ENCODE measurements at places on chromosomes 12 and 14.

DNA sequence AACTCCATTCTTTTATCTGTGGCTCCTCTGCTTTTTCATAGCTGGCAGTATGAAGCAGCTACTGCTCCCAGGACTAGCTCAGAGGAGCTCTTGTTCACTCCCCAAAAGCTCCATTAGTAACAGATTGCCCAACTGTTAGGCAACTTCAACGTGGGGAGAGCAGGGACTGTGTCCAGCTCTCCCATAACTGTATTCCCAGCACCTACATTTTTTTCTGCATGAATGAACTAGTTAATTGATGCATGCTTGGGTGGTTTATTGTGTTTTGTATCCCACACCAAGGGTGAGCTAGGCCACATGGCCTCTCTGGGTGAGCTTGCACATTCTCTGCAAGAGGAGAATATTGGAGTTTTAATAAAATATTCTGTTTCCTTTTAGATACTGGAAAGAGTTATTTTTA lies 15.2 kb downstream of the STON2 start:
- DNase-seq = peak; percentile 98

GRCh38 chr12:91874086-91874865 lies 271.4 kb downstream of the BTG1 start:
- no peak for DNase-seq

GRCh38 chr12:92400006-92400405 lies 254.4 kb upstream of the BTG1 start:
- DNase-seq = no peak

GRCh38 chr12:111434680-111435338 lies 29.1 kb downstream of the SH2B3 start:
- DNase-seq = peak; percentile 24

- DNase-seq = no peak
Observed at GRCh38 chr12:89064151-89064550, 288.1 kb downstream of the DUSP6 start.

DNA sequence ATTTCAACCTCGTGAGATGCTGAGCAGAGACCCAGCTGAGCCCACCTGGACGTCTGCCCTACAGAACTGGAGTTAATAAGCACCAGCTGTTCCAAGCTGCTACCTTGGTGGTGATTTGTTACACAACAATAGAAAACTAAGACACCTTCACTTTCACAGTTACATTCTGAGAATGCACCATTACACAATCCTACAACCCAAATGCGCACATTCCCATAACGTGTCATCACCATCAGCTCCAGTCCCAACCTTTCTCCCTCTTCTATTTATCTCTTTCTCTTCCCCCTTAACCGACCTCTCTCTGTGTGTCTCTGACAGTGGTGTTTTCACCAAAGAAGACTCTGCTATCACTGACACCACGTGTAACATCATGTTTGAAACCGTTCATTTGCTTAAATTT lies 91.9 kb downstream of the TMEM132D start:
- DNase-seq = no peak

DNA sequence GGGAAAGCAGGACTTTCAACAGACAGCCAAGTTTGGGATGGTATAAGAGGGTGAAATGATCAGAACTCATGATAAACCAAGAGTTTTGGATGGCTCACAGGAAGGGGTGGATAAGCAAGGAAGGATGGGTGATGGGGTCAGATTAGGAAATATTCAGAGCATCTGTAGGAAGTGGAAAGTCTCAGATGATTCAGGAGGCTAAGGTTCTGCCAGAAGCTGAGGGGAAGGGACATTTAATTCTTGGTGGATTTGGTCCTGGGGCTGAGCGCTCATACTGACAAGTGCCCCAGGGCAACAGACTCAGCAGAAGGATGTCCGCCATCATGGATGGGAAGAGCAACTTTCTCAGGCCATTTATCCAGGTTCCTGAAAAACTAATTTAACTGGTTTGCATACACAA lies 28.4 kb upstream of the BDKRB2 start:
- DNase-seq = no peak
